ENCODE measurements at places on chromosomes 5 and 9. TPM values are rescaled to one million over a fixed set of nuclear protein-coding genes. Genes with fewer than 3 reads are reported as not detected.

SLC45A2 gene
- total RNA-seq = 0.23 TPM

SPINK7 gene
- not detected for total RNA-seq

PROB1 gene
- 2.8 TPM for total RNA-seq

GRM6 gene
- total RNA-seq = 0.23 TPM

SLC2A6 gene
- total RNA-seq = 22.8 TPM

NDST1 gene
- total RNA-seq = 38.1 TPM

CDK5RAP2 gene
- 33.9 TPM for total RNA-seq
